NK-92 treated with Interleukin-12 subunit alpha and Interleukin-12 subunit beta, amount 100 ng/mL, for 24 hours (cell line): ENCODE measurements at places on chromosomes 2 and 18.

DNA sequence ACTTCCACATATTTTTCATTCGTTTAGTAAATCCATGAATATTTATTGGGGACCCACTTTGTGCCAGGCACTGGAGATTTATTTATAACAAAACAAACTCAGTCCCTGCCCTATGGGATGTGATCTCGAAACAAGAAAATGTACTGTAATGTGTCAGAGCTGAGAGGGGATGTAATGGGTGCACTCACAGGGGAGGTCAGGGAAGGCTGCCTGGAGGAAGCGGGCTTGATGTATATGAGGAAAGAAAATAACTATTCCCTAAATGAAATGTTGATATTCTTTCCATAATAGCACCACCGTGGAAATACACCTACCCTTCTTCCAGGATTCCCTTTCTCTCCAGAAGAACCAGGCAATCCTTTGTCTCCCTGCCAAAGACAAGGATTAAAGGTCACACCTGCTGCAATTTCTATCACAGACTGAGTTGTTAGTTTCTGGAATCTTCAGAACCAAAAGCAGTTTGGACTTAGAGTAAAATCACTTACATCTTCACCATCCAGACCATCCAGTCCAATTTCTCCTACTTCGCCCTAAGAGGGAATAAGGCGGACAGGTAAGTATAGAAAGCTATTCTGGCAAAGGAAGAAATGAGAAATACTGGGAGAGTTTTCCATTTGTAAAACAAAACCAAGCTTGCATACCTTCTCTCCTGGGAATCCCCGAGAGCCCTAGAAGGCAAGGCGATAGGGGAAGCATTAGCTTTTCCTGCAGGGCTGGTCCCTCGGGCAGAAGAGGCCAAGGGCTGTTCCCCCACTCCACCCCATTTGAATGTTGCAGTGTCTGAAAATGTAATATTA, 55.0 kb downstream of the COL6A3 start:
- no peak for DNase-seq

GRCh38 chr18:45876161-45876560, 50.7 kb downstream of the SIGLEC15 start:
- no peak for DNase-seq

- no peak for DNase-seq
Measured at GRCh38 chr2:72947952-72948830, 30.9 kb downstream of the EMX1 start.

DNA sequence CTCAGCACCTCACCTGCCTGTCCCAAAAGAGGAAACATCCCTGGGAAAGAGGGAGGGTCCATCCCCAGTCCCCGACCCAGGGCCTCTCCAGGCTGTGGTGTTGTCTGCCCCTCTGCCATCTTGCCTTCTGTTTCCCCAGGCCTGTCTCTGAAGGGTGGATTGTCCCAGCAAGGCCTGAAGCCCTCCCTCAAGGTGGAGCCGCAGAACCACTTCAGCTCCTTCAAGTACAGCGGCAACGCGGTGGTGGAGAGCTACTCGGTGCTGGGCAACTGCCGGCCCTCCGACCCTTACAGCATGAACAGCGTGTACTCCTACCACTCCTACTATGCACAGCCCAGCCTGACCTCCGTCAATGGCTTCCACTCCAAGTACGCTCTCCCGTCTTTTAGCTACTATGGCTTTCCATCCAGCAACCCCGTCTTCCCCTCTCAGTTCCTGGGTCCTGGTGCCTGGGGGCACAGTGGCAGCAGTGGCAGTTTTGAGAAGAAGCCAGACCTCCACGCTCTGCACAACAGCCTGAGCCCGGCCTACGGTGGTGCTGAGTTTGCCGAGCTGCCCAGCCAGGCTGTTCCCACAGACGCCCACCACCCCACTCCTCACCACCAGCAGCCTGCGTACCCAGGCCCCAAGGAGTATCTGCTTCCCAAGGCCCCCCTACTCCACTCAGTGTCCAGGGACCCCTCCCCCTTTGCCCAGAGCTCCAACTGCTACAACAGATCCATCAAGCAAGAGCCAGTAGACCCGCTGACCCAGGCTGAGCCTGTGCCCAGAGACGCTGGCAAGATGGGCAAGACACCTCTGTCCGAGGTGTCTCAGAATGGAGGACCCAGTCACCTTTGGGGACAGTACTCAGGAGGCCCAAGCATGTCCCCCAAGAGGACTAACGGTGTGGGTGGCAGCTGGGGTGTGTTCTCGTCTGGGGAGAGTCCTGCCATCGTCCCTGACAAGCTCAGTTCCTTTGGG, 47.2 kb downstream of the BOLA3 start:
- no peak for DNase-seq

GRCh38 chr18:9095297-9096006, 7.0 kb upstream of the NDUFV2 start:
- no peak for DNase-seq

DNA sequence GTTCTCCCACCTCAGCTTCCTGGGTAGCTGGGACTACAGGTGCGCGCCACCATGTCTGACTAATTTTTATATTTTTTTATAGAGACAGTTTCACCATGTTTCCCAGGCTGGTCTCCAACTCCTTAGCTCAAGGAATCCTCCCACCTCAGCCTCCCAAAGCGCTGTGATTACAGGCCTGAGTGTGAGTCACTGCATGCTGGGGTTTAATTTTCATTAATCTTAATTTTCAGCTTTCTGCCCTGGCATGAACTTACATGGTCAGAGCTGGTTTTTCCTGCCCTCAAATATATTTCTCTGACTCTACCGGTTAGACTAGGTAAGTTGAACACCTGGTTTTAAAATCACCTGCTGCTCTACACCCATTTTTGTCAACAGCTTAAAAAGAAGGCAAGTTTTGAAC, 3.1 kb downstream of the MARCHF7 start:
- no peak for DNase-seq

DNA sequence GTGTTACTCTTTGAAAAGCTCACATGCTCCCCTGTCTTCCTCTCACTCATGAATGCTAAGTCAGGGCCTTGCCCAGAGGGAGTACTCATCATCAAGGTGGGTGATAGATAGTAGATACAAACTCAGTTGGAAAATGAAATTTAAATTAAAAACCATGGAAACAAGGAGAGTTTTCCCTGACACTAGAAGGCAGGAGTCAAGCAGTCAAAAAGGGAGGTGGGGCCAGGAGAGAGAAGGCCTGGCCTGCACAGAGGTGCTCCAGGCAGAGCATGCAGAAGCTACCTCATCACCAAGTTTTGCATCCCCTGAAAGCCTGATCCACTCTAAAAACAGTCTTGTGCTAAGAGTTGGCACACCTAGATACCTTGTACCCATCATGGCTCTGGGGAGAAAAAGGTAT, 143.7 kb downstream of the MYO5B start:
- no peak for DNase-seq

DNA sequence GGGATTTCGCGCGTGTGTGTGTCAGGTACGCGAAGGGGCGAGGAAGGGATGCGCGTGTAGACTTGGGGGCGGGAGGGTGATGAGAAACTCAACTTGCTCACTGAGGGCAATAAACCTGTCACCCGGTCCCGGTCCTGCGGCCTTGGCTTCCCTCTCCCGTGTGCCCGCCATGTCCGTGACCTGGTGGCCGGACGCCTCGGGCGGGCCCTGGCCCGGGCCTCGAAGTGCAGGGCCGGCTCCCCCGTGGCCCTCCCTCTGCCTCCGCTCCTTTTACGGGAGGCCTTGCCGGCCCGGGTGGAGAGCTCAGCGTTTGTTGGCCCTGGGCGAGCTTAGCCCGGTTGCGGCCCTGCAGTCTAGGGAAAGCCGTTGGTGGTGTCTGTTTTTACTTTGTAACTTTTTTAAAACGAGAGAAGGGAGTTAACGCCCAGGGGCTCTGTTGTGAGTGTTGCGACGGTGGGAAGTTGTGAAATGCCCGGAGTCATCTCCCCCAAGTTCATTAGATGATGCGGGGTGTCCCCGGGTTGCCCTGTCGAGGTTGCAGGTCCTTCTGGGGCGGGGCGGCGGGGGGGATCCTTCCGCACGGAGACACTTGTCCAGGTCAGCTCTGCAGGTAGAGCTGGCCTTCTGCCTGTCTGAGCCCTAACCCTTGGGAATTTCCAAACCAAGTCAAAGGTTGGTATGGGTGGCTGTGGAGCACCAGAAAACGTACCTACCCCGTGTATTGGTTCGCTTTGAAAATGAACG, 883 bp downstream of the SMCHD1 start:
- peak; percentile 19 for DNase-seq

DNA sequence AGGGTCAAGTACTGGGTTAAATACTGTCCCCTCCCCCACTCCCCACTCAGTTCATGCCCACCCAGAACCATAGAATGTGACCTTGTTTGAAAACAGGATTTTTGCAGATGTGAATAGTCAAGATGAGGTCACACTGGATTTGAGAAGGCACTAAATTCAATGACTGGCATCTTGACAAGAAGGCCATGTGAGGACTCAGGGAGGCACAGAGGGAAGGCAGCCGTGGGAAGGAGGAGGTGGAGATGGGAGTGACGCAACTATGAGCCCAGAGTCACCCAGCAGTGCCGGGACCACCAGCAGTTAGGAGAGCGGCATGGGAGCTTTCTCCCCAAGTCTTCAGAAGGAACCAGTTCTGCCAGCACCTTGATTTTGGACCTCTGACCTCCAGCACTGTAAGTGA, 257.3 kb downstream of the BCL2 start:
- DNase-seq, result no peak

GRCh38 chr2:148049284-148049683, 28.4 kb downstream of the MBD5 start:
- no peak for DNase-seq

DNA sequence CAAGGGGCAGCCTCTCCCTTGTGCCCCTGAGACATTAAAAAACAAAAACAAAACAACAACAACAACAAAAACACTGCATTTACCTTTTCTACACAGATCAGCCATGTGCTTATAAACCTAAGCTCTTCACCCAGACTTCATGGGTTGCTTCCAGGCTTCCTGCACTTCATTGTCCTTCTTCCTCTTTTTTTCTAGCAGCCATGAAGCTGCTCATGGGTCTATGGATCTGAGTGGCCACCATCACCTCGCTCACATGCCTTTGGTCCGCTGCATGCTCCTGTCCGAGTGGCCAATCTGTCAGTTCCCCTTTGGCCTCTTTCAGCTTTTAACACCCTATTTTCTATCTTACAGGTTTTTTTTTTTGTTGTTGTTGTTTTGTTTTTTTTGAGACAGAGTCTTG, 9.0 kb upstream of the TET3 start:
- no peak for DNase-seq

DNA sequence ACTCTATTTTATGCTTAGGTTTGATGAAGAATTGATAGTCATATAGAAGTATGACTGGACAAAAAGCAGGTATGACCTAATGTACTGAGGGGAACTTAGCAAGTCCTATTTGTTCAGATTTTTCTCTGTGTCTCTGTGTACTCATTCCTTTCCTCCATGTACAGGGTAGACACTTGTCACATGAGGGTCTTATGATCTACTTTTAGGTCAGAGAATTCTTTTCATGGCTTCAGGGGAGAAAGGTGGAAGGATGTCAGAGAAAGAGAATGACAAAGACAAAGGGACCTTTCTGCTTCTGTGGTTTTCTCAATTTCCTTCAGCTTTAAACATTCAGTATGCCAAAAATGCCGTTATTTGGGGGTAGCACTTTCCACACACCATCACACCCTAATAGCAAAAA, 181.6 kb downstream of the WDPCP start:
- no peak for DNase-seq

GRCh38 chr2:119671016-119671415, 8.0 kb upstream of the TMEM177 start:
- no peak for DNase-seq

DNA sequence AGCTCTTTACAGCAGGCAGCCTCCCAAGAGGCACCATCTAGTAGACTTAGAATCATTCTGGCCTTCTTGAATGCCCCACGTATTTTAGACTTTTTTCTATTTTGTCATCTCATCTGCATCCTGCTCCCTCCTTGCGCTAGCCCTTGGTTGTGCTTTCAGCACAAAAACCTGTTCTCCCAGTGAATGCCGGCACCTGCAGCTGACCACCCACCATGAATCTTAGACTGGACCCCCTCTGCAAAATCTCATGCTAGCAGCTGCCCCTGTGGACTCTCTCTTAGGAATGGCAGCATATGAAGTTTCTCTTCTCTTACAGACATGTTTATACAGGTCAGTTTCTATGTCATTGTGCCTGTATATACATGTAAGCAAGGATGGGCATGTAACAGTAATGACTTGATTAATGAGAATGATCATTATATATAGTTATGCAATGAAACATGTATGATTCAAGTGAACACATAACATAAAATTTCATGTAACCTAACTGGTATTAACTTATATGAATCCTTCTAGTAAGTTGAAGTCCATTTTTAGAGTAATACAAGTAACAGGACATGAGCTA, 159.8 kb downstream of the SUCLG1 start:
- DNase-seq, result no peak

- no peak for DNase-seq
Measured at GRCh38 chr2:74835831-74836674, 2.1 kb downstream of the HK2 start.

- DNase-seq, result no peak
Measured at GRCh38 chr2:160695402-160696086, 201.9 kb upstream of the RBMS1 start.

DNA sequence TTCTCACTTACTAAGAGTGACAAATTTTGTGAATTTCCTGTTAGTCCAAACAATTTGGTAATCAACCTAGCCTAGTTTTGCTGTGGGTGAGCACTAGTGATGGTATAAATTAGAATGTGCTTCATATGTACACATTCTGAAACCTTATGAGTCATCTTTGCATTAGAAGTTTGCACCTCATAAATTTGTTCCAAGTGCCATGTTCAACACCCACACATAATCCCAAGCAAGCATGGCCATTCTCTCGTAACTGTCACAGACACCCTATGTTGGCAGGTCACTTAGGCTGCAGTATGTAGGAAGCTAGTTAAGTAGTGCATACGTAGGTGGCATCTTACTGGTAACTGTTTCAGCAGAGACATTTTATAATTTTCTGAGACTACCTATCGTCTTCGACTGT, 46.9 kb downstream of the NAB1 start:
- no peak for DNase-seq

GRCh38 chr2:97848306-97848705, 134.9 kb downstream of the ZAP70 start:
- no peak for DNase-seq

GRCh38 chr18:48756511-48757226, 194.1 kb downstream of the SMAD7 start:
- no peak for DNase-seq

GRCh38 chr2:193103064-193103463, 908.3 kb upstream of the TMEFF2 start:
- no peak for DNase-seq

- DNase-seq, result no peak
Measured at GRCh38 chr2:146665800-146666199, 1179.0 kb upstream of the ACVR2A start.

DNA sequence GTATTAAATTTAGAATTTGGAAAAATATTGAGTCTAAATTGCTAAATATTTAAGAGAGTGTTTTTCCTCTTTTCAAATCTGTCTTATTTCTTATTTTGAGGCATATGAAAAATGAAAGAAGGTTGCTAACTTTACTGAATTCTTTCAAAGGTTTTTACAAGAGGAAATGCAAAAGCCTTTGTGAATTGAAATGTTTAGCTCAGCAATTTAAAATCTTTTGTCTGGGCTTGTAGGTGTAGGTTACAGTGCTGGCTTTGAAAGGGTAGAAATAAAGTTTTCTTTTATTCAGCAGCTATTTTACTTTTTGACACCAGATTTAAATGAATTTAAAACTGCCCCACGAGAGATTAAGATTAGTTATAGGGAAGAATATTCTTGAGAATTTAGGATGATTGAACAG, 192.0 kb downstream of the CDH7 start:
- DNase-seq, result no peak
